HS-27A (cell line): ENCODE measurements at places on chromosomes 7 and 10.

GRCh38 chr7:148856578-148856881 is 27.6 kb downstream of the EZH2 start:
- no peak for DNase-seq

DNA sequence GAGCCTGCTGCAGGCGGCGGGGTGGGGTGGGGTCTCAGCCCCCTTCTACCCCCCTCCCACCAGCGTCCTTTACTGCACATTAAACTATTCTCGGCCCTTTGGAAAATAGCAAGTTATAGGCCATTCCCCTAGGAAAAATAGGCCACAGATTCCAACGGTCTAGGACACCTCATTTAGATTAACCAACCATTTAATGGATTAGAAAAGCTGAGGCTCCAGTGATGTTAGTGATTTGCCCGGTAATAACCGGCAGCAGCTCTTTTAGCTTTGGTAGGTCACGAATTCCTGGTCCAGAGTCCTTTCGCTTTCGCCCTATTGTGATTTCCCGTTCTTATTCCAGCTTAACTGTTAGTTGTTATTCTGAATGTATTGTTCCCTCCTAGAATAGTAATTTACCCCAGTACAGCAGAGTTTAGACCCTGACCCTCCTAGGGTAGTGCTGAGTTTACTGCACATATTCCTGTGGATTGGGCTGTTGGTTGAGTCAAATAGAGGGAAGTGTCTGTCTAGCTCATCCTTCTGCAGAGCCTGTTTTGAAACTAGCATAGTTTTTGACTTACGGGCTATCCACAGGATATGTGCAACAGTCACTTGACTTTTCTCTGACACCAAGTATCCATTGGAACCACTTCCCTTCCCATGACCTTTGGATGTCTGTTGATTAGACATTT is 754 bp downstream of the GSTO1 start:
- DNase-seq: no peak

GRCh38 chr7:17580141-17580540 is 281.7 kb downstream of the AHR start:
- DNase-seq: no peak

- DNase-seq: no peak
Observed at GRCh38 chr10:127315888-127316287, 119.5 kb upstream of the INSYN2A start.

- no peak for DNase-seq
Observed at GRCh38 chr7:90617442-90617841, 21.3 kb downstream of the CDK14 start.

- DNase-seq: no peak
Observed at GRCh38 chr10:78924319-78925003, 144.3 kb upstream of the ZMIZ1 start.

- no peak for DNase-seq
Observed at GRCh38 chr10:25682203-25682851, 251.7 kb upstream of the MYO3A start.

- no peak for DNase-seq
Observed at GRCh38 chr7:35430547-35431153, 176.8 kb upstream of the TBX20 start.

DNA sequence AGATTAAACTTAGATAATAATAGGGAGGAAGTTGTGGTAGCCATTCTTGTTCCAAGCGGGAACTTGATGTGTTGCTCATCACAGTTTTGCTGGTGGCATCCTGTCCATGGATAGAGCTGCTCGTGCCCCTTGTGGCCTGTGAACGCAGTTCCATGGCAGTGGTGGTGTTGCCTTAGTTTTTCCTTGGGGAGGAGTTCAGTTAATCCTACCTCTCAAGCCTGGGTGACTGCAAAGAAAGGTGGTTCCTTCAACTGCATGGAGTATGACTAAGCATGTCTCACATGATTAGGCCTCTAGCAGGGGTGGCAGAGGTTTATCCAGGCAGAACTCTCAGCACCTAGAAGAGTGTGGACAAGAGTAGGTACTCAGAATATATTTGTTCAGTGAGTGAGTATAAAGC is 99.7 kb downstream of the MAPK8 start:
- no peak for DNase-seq

- no peak for DNase-seq
Observed at GRCh38 chr7:148515728-148516695, 74.6 kb upstream of the C7orf33 start.

DNA sequence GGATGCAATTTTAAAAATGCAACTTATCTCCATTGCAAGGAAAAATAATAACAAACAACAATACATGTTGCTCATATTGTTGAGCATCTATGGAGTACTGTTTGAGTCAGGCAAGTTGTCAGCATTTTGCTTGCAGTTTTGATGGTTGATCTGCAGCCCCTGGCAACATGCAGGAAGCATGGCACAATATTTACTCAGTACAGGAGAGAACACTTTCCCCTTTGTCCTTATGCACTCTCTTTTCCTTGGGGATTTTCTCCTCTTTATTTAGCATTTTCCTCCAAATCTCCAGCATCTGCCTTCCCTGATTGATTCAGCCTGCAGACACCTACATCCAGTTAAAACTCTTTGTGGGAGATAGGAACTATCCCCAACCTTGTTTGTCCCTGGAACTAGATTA is 620.5 kb upstream of the LRRN3 start:
- DNase-seq: no peak

- no peak for DNase-seq
Observed at GRCh38 chr10:89296220-89296648, 5.6 kb upstream of the IFIT2 start.

GRCh38 chr7:2922348-2922691 is 78.2 kb upstream of the GNA12 start:
- no peak for DNase-seq

- no peak for DNase-seq
Observed at GRCh38 chr10:97597778-97598177, 8.3 kb downstream of the C10orf62 start.

- no peak for DNase-seq
Observed at GRCh38 chr10:18421726-18422293, 229.6 kb downstream of the NSUN6 start.
